Cerebellar cortex (tissue), 1 donor: ENCODE measurements at places on chromosomes 12 and 14.
A peak's percentile ranks its signal among the peaks of the same experiment; 100 is the strongest.

- no peak for DNase-seq
Measured at GRCh38 chr12:71581206-71581605, 82.4 kb downstream of the ZFC3H1 start.

- DNase-seq, result no peak
Measured at GRCh38 chr14:92832137-92832700, 38.1 kb downstream of the GOLGA5 start.

DNA sequence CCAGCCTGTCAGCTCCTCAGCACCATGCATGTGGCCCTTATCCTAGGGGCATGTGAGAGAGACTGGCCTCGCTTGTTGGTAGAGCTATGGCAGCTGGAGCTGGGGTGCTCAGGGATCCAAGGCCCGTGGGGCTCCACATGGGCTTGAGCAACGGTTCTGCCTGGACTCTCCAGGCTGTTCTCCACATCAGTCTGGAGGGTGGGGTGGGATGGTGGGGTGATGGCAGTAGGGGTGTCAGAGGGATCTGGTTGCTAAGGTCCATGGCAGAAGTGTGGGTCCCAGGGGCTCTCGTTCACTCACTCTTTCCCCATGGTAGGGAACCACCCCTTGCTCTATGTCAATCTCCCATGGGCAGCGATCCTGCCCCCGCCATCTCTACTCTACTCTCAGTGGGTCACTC is 622.6 kb downstream of the LRFN5 start:
- no peak for DNase-seq

GRCh38 chr12:102479099-102479885 is 1.1 kb downstream of the IGF1 start:
- DNase-seq, result no peak

DNA sequence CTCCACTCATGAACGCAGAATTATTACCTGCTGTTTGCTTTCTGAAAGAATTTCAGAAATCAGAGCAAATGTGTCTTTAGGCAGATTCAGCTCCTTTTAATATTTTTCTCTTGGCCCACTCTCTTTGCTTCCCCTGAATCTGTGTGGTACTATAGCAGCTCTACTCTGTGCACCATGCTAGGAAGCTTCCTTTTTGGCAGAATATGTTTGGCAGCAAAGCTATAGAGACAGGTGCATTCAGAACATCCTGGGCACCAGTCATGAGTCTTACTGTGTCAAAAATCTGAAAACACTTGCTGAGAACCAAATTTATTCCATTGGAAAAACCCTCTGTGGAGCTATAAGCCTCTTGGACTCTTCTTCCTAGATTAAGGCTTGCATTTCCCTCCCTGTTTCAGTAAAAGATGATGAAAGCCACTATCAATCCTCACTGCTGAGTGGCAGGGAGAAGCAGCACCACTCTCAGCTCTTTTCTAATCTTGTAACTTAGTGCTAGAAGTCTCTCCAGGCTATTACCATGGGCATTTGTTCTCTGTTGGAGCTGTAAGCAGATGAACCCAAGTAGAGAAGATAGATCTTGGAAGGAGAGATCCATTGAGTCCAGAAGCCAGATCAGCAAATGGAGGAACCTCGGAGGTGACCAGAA is 18.2 kb downstream of the CIPC start:
- peak; percentile 98 for DNase-seq

- no peak for DNase-seq
Measured at GRCh38 chr12:89783359-89784060, 74.9 kb upstream of the ATP2B1 start.

GRCh38 chr14:41280745-41281144 is 325.9 kb upstream of the LRFN5 start:
- no peak for DNase-seq

GRCh38 chr12:120468325-120468820 is 1.2 kb downstream of the SRSF9 start:
- peak; percentile 36 for DNase-seq

DNA sequence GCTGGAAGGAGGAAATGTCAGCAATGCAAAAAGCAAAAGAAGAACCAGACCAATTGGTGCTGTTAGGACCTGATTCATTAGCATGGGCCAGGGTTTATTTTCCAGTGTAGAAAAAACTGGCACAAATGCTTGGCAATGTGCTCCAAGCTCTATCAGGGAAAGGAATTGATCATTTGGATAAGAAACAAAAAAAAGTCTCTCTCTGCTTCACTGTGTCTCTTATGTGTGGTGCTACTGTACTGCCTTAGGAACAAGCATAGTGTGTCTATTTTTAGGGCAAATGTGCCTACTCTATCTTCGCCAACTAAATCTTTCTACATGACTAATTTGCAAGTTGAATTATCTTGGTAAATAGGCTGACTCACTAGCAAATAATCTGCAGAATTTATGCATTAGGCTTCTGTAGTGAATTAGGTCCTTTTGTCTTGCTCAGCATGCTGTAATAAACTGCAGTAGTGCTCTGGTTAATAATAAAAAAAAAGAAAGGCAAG is 236.7 kb downstream of the MDGA2 start:
- no peak for DNase-seq

GRCh38 chr14:91216731-91217226 is 27.7 kb downstream of the GPR68 start:
- no peak for DNase-seq

DNA sequence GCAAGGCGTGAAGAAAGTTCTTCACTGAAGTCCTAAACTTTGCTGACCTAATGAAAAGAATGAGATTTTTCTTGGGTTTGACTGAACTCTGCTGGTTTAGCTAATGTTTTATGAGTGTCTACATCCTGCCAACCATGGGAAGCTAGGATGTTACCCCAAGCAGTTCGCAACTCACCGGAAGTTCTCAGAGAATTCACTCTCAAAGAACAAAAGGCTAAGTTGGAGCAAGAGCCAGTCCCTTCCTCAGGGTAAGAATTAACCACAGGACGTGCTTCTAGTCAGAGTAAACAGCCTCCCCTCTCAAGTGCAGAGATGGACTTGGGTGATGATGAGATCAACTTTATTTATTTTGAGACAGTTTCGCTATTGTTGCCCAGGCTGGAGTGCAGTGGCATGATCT is 37.3 kb downstream of the TCHP start:
- no peak for DNase-seq

GRCh38 chr14:101137234-101137633 is 233.7 kb upstream of the RTL1 start:
- DNase-seq, result no peak

GRCh38 chr12:67263471-67263870 is 5.7 kb upstream of the CAND1 start:
- no peak for DNase-seq

GRCh38 chr12:132106921-132107320 is 37.2 kb downstream of the DDX51 start:
- DNase-seq, result no peak

GRCh38 chr12:71691504-71692129 is 5.7 kb downstream of the TMEM19 start:
- DNase-seq, result peak; percentile 54

DNA sequence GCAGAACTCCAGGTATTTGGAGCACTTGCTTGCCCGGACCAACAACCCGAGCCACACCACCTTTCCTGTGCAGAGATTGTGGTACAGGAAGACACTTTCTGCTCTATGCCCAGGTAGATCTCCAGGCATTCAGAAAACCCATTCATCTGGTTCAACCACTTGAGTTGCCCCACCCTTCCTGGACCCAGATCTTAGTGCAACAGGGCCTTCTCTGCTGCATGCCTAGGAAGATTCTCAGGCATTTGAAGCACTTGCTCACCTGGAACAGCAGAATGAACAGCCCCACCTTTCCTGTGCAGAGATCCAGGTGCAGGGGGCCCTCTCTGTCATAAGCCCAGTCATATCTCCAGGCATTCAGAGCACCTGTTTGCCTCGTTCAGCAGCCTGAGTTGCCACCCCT is 412.8 kb upstream of the MGAT4C start:
- no peak for DNase-seq

GRCh38 chr12:100434177-100434576 is 39.5 kb upstream of the NR1H4 start:
- no peak for DNase-seq

GRCh38 chr14:34978444-34978843 is 4.3 kb upstream of the SRP54 start:
- DNase-seq, result no peak

- DNase-seq, result no peak
Measured at GRCh38 chr12:131795064-131795463, 33.1 kb upstream of the MMP17 start.

DNA sequence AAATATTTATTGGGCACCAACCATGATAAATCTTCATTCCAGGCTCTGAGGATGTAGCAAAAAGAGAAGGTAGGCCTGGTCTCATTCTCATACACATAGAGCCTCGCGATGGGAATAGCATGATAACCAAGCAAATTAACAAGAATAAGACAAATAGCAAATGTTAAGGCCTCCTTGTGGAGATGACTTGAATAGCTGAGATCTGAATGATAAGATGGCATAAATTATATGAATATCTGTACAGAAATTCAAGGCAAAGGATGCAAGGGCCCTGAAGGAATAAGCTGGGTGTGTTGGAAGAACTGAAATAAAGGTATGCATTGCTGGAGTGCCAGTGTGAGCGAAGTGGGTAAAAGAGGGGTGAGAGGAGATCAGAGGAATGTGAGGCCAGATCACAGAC is 114.8 kb downstream of the ALX1 start:
- no peak for DNase-seq

DNA sequence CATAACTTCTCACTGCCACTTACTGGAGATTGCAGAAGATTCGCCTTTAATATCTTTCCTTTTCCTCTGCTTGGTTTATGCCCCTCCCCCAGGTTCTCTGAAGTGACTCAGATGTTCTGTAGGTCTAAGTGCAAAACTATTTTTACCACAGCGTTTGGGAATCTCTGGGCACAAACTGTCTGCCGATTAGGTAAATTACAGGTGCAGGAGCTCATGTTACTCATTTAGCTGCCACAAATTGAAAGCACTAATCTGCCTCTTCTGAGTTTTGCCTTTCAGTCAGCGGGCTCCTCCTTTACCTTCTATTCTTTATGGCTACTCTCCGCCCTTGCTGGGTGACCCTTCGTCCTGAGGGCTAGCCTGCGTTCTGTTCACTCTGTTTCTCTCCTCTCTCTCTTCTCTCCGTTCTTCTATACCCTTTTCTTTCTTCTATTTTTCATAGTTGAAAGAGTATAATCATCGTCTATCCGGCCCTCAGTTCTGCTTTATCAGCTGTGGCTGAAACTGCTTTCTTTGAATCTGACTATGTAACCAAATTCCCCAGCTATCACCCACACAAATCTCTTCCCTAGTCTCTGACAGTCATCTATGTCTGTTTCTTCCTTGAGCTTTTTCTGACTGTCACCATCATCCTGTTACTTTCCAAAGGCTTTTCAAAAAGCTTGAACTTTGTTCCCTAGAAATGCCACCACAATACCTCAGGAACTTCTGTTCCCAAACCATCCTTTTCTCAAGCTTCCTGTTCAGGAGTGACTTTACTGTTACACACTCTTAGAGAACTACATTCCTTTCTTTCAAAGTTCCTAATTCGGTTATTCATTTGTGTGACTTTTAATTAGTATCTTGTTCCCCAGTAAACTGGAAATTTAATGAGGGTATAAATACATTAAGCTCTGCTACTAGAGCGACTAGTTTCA is 4.3 kb upstream of the MYF6 start:
- DNase-seq, result no peak

GRCh38 chr14:64614166-64614565 is 64.4 kb downstream of the PPP1R36 start:
- DNase-seq, result no peak

- DNase-seq, result no peak
Measured at GRCh38 chr12:50062728-50063460, 5.5 kb downstream of the ASIC1 start.

- DNase-seq, result no peak
Measured at GRCh38 chr14:72849222-72849621, 44.7 kb downstream of the DPF3 start.

DNA sequence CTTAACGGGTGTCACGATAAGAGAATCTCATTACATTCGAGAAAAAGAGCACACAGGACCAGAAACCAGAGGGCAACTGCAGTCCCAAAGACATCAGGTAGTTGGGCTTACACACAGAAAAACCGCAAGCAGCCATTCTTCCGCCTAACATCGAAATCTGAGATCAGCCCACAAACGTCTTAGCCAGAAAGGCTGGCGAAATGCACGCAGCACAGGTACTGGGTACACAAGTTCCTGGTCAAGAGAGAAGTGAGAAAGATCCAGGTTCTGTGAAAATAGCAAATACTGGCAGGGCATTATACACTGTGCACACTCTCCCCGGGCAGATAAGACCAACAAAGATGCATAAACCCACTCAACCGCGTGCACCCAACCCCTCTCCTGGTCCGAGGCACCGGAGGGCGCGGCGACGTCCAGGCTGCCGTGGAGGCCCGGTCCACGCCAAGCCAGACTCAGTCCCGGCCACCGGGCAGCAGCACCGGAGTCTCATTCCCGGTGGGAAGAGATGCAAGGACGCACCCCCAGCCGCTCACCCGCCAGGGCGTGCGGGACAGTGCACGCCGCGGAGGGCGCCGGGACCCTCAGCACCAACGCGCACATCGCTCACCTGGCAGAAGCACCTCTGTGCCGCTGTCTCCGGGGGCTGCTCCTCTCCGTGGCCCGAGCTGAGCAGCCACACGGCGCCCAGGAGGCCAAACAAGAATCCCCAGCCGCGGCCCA is 437 bp downstream of the ERO1A start:
- peak; percentile 65 for DNase-seq

DNA sequence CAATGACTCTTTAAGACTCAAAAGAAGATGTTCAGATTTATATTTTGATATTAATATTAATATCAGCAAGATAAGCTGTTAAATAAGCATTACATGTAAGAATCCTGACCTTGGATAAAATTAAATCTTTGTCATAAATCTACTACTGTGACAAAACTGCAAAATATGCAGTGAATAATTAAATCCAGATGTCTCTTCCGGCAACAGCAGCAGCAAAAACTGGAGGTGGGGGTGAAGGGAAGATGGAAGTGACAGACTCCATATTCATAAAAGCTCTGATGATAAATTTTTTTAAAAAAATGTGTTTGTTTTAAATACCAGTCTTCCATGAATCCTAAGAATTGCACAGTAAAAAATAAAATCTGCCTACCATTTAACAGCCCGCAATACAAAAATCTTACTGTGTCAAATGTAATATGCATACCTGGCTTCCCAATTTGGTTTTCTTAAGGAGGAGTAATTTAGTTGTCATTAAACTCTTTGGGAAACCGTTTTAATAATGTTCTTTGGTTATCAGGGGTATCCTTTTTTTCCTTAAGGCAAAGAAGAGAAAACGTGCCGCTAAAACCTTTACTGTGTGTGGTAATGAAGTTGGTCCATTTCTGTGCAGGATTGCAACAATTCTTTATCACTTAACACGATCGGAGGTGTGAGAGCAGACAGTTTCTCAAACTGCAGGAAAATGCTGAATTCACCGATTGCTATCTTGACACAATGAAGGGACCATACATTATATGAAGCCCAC is 478.2 kb downstream of the DIO2 start:
- DNase-seq, result no peak

DNA sequence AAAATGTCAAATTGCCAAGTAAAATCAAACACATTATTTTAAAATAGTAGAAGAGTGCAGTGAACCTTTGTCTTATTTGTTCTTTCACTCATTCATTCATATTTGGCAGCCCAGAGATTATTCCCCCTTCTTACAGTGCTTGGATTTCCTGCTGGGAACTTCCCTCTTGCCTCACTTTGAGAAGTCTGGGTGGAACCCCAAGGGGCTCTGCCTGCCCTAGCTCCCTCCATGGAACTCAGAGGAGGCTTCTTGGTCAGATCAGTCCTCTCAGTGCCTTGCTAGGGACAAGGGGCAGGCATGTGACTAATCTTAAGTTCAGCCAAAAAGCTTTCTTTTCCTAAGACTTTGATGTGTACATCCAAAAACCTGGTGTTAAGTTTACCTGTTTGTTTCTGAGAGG is 84.7 kb upstream of the OVCH1 start:
- no peak for DNase-seq

GRCh38 chr12:123752046-123752445 is 10.1 kb upstream of the DNAH10 start:
- DNase-seq, result no peak

GRCh38 chr12:95440401-95440800 is 33.6 kb upstream of the METAP2 start:
- DNase-seq, result no peak
